ENCODE measurements at places on chromosomes 4 and X.

DNA sequence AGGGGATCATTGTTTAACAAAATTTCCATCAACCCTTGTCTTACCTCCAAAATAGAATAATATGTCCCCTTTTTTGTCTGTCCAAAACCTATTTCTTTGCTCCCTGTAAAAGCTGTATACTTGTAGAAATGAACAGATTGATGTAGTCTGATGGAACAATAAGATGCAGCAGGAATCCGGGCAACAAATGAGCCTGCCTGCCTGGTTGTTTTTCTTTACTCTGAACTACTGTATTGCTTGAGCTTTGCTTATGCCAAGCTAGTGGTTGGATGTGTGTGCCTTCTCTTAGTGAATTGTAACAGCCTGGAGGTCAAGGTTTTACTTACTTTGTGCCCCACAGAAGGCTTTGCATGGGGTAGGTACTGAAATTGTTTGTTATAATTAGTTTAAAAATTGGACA lies 116.2 kb upstream of the TLL1 start:
- no peak for DNase-seq

DNA sequence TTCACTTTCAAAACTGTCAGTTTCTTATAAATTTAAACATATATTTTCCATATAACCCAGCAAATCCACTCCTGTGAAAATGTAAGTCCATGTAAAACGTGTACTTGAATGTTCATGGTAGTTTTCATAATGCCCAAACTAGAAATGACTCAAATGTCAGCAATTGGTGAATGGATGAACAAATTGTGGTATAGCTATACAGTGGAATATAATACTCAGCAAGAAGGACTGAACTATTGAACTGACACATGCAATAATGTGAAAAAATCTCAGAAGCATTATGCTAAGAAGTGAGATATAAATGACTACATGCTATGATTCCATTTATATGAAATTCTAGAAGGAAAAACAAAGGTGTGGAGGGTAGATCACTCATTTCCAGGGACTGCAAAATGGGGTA lies 52.2 kb downstream of the USP53 start:
- DNase-seq = no peak

GRCh38 chr4:54731552-54731951 lies 73.8 kb downstream of the KIT start:
- no peak for DNase-seq

DNA sequence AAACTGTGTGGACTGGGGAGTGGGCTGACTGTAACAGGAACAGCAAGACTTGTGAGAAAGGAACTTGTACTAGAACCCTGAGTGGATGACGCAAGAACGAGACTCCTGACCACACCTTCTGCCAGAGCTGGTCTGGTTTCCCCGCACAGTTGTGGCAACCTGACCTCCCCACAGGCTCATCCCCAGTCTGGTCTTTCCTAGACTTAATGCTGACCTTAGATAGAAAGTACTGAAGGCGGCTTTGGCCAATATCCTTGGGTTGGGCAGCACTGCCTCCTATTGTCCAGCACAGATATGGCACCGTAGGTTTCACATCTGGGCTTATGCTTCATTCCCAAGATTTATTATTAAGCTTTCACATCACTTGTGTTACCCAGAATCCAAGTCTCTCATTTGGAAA lies 137.8 kb upstream of the FRG1 start:
- DNase-seq = no peak

- peak; percentile 10 for DNase-seq
Measured at GRCh38 chrX:106898462-106898861, 4.7 kb downstream of the RIPPLY1 start.
